ENCODE measurements at places on chromosomes 2 and 18.
A peak's percentile ranks its signal among the peaks of the same experiment; 100 is the strongest.

DNA sequence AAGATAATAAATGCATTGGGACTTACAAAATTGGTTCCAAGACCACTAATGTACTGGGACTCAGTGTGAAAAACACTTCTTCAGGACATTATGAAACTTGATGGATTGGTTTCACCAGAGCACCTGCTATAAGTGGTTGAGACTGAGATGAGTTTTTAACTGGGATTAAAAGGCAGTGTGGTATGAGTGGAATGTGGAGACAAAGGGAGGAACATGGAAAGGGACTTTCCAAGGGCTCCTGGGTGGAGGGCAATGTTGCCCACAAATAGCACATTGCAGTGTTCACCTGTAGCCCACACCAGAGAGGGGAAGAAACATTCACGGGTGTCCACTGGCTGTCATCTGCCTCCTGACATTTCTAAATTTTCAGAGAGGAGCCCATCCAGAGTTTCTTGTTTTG lies 253.3 kb upstream of the TANK start:
- no peak for DNase-seq

DNA sequence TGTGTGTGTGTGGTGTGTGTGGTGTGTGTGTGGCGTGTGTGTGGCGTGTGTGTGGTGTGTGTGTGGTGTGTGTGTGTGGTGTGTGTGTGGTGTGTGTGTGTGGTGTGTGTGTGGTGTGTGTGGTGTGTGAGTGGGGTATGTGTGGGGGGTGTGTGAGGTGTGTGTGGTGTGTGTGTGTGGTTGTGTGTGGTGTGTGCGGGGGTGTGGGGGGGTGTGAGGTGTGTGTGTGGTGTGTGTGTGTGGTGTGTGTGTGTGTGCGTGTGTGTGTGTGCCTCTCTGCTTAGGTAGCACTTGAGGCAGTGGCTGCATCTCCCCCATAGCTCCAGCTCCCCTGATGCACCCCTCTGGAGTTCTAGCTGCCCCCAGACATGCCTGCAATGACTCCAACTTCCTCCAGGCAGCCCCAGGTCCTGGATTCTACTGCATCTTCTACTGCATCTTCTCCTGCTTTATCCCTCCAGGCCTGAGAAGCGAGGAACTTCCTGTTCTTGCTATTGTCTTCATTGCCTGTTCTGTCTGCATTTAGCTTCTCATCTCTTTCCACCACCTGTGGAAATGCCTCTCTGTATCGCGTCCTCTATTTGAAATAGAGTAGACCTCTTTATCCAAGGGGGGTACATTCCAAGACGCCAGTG lies 22.2 kb upstream of the MLPH start:
- no peak for DNase-seq

GRCh38 chr18:48009116-48009745 lies 78.8 kb upstream of the SMAD2 start:
- DNase-seq: no peak

GRCh38 chr2:3280197-3280596 lies 97.4 kb downstream of the EIPR1 start:
- no peak for DNase-seq

- no peak for DNase-seq
Observed at GRCh38 chr2:109377976-109378375, 235.8 kb downstream of the SEPTIN10 start.

DNA sequence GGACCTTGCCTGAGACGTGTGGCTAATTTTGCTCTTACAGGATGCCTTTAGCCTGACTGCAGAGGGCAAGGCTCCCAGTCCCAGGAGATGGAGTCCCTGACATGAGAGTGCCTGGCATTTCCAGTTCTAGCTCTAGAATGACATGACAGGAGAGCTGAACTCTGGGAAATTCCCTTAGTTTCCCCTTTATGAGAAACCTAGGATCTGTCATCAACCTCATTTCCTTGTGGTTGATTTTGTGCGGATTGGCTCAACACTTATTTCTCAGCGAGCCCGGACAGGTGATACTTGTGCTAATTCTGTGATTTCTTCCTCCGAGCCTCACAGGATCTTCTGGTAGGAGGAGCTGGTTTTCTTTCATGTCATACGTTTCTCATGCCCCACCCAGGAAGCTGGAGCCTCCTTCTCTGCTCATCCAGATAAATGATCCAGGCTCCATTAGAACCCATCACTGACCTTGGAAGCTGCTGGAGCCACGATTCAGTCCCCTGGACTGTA lies at the start of gene IL36G:
Gene IL36G, plus strand, starts transcription at position 448 of the 498 bp plus-strand sequence. CDS start 633 bp downstream, outside the sequence.
- no peak for DNase-seq

- DNase-seq: no peak
Observed at GRCh38 chr18:36099311-36099710, 29.8 kb downstream of the SLC39A6 start.

- DNase-seq: peak; percentile 26
Observed at GRCh38 chr2:218292048-218293014, at the start of gene TMBIM1. TMBIM1 (minus strand) TSS chr2:218292503; CDS start chr2:218282141, 10,362 bp downstream.

- no peak for DNase-seq
Observed at GRCh38 chr2:233342301-233342700, 12.0 kb upstream of the DGKD start.

DNA sequence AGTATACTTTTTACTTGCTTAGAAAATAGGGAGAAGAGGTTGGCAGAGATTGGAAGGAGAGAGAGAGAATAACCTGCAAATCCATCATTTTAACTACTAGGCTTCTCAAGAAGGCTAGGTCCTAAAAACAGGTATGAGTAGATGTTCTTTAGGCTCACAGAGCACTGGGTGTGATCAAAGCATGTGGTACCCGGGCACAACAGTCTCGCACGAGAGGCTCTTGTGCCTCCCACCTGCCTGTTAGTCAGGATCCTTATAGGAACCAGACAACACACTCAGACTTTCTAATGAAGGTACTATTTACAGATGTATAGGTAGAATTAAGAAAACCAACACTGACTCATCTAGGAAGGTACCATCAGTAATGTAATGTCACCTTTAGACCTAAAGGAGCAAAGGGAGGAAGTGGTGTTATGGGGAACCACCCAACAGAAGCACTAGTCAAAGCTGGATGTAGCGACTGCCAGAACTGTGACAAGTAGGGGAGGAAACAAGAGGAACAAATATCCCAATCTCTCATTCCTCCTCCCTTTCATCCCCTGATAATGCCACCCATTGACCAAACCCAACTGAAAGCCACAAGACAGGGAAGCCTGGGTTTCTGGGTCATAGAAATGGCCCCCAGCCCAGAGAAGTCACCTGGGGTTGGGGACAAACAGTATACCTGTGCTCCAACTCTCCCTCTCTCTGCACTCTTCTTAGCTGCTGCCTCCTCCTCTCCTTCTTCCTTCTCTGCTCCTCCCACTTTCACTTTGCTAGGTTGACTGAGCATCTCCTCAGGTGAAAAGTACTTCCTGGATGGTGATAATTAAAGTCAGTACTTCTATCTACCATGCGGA lies 16.0 kb upstream of the MARCHF4 start:
- no peak for DNase-seq

DNA sequence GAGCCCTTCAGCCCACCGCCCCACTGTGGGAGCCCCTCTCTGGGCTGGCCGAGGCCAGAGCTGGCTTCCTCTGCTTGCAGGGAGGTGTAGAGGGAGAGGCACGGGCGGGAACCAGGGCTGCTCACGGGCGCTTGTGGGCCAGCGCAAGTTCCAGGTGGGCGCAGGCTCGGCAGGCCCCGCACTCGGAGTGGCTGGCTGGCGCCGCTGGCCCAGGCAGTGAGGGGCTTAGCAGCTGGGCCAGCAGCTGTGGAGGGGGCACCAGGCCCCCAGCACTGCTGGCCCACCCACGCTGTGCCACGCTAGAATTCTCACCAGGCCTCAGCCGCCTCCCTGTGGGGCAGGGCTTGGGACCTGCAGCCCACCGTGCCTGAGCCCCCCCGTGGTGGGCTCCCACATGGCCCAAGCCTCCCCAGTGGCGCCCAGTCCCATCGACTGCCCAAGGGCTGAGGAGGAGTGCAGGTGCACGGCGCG lies 45.2 kb downstream of the SLC5A7 start:
- no peak for DNase-seq

- no peak for DNase-seq
Observed at GRCh38 chr18:54235871-54236270, 11.4 kb upstream of the MBD2 start.

GRCh38 chr2:215811003-215811402 lies 202.3 kb downstream of the MREG start:
- no peak for DNase-seq

DNA sequence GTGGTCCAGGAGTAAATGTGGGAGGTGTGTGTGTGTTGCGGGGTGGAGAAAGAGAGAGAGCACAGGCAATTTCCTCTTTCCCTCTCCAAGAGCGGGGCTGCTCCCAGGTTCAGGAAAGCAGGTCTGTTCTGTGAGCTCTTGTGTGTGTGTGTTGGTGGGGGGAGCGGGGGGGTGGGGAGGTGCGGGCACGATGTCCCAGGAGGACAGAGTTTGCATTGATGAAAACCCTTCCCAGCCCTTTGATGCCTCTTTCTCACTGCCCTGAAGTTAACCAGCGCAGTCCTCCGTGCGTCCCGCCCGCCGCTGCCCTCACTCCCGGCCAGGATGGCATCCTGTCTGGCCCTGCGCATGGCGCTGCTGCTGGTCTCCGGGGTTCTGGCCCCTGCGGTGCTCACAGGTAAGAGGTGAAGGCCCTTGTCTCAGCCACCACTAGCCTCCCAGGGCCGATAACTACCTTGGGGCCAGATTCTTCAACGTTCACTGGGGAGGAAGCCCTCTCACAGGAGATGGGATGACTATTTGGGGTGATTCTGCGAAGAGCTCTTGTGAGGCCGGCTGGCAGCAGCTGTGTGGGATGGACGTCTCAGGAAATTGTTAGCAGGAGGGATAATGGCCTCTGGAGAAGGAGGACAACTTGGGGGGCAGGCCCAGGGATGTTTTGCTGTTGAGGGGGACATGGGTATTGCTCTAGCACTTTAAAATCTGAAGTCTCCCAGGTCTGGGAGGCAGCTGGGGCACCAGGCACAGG lies at the start of gene SNORC:
Gene SNORC, plus strand, starts transcription at position 247 of the 748 bp plus-strand sequence. Its CDS starts 78 bp downstream, at position 325.
- DNase-seq: no peak

DNA sequence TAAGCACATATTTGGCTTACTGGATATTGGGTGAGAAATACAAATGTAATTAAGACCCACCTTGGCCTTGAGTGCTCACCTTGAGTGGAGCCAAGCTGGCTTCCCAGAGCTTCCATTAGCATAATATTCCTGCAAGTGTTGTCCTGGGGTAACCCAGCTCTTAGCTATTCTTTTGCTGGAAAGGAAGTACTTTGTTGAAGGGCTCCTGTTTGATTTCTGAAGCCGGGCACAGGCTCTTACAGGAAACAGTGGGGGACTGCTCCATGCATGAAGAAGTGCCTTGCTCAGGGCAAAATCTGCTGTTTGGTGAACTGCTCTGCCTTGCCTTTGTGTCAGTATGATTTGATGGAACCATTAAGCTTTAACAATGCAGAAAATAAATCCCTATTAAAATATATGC lies 325.4 kb downstream of the SMAD2 start:
- no peak for DNase-seq

DNA sequence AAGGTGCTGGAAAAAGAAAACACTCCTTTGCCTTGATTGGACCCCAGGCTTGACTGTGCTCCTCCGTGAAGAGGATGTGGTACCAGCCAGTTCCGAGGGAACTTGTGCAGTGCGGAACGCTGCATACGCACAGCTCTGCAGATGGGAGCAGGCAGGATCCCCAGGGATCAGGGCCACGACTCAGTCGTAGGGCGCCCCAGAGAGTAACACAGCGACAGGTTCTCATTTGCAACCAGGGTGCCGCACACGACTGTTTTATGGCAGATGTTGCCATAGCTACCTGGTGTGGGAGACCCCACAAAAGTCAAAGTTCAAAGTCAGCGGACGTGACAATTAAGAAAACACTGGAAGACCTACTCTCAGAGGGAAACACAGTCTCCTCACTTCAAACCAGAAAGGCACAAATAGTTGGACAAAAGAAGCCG lies 779 bp downstream of the MALL start:
- DNase-seq: no peak

DNA sequence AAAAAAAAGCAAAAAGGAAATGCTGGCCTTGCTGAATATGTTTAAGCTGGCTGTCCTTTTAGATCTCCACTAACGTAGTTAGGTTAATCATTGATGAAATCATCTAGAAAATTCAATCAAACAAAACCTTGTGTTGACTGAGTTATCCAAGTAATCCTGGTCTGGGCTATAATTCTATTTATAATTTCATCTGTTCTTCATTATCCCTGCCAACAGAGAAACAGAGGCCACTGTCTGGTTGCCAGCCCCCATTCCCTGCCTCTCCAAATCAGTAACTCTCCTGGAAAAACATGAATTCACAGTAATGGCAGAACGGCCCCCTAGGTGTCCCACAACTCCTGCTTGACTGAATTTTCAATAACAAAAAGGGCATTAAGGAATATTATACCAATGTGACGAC lies 24.6 kb downstream of the DOCK10 start:
- DNase-seq: no peak

- DNase-seq: no peak
Observed at GRCh38 chr2:175195012-175195411, 13.5 kb upstream of the ATP5MC3 start.

GRCh38 chr2:95353613-95354468 lies 48.7 kb upstream of the FAHD2A start:
- DNase-seq: no peak

DNA sequence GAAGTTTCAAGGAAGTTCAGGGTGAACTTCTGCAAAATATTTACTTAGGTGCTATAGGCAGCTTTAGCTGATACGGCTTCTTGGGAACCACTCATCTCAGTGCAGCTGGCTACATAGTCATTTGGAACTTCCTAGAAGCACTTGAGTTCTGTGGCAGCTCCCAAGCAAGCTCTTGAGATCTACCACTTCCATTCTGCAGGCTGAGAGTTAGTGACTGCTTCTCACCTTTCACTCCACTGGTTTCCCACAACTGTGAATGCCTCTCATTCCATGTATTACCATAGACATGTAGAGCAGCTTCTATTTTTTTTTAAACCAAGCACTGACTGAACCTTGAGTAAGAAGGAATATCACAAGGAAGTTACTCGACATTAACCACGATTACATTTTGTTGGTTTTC lies 994.1 kb upstream of the ACVR2A start:
- DNase-seq: no peak

GRCh38 chr18:23228102-23229061 lies 93.1 kb downstream of the CABLES1 start:
- no peak for DNase-seq

GRCh38 chr2:10328670-10329579 lies 26.2 kb downstream of the HPCAL1 start:
- DNase-seq: no peak

GRCh38 chr2:37394263-37394662 lies 49.8 kb downstream of the QPCT start:
- peak; percentile 8 for DNase-seq

GRCh38 chr2:15751477-15751876 lies 159.8 kb downstream of the DDX1 start:
- DNase-seq: no peak

DNA sequence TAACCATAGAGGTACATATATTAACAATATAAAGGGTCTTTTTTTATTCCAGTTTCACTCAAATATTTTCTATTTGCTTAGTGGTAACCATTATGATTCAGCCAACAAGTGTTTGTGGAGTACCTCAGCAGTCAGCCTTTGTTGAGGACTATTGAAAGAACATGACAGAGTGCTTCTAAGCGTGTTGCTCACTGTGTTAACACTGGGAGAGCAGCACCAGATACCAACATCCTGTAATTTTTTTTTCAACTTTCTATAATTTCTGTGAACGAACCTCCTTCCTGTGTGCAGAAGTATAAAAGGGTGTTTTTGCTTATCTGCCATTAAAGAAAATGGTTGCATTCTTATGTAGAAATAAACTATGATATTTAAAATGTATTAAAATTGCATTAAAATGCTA lies 239.0 kb downstream of the PHLPP1 start:
- DNase-seq: no peak
